Suprapubic skin (tissue), 4 donors: ENCODE measurements at places on chromosomes 5 and 9.
A peak's percentile ranks its signal among the peaks of the same experiment; 100 is the strongest.

DNA sequence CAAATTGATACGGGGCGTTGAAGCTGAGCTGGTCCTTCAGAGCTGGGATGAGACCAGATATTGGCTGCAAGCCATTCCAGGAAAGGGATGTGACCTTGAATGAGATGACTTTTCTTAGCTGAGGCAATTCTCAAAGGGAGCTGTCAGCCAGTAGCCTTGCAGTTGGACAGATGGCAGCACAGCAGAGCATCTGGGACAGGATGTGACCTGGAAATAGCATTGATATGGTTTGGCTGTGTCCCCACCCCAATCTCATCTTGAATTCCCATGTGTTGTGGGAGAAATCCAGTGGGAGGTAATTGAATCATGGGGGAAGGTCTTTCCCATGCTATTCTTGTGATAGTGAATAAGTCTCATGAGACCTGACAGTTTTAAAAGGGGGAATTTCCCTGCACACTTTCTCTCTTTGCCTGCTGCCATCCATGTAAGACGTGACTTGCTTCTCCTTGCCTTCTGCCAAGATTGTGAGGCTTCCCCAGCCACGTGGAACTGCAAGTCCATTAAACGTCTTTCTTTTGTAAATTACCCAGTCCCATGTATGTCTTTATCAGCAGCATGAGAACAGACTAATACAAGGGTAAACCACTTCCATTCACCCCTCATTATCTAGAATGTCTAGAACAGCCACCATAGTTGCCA, 19.8 kb upstream of the MTX3 start:
- no peak for DNase-seq

DNA sequence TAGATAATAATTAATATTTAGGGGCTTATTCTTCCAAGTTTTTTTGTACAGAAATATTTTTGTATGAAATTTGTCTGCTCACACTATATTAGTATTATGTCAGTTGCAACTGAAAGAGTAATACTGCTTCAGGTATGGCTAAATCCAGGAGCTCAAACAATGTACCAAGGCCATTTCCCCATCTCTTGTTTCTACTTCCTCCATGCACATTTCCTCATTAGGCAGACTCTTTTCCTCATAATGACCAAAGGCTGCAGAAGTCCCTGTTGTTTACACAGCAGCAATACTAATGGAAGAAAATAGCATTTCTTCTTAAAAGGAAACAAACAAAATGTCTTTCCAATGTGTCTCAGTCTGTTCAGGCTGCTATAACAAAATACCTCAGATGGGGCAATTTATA, 9.2 kb upstream of the OTULINL start:
- no peak for DNase-seq

- DNase-seq = no peak
Measured at GRCh38 chr9:112864982-112865381, 25.7 kb downstream of the SLC46A2 start.

DNA sequence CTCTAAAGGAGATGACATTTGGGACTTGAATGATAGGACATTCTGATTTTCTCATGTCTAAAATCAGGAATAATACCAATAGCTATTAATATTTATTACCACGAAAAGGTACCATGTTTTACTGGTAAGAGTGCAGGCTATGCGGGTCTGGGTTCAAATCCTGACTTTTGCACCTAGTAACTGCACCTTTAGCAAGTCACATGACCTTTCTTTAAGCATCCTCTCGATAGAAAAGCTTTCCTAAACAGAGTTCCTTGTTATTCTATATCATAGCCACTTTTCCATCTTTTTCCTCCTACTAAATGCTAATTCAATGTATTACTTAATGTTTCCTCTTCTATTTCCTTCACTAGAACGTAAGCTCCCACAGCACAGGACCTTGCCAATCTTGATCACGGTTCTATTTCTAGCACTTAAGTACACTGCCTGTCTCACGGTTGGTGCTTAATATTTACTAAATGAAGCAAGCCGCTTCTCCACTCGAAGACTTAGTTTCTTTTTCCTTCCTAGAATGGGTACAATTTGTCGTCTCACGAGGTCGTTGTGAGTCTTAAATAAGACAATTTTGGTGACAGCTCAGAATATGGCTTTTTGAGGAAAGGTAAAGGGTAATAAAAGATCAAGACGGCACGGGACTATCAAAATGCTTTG, 816 bp downstream of the RBM18 start:
- DNase-seq = no peak

- no peak for DNase-seq
Measured at GRCh38 chr9:120432600-120432999, 147.4 kb downstream of the CDK5RAP2 start.

- no peak for DNase-seq
Measured at GRCh38 chr5:179192185-179192890, 132.2 kb downstream of the ZNF354C start.

DNA sequence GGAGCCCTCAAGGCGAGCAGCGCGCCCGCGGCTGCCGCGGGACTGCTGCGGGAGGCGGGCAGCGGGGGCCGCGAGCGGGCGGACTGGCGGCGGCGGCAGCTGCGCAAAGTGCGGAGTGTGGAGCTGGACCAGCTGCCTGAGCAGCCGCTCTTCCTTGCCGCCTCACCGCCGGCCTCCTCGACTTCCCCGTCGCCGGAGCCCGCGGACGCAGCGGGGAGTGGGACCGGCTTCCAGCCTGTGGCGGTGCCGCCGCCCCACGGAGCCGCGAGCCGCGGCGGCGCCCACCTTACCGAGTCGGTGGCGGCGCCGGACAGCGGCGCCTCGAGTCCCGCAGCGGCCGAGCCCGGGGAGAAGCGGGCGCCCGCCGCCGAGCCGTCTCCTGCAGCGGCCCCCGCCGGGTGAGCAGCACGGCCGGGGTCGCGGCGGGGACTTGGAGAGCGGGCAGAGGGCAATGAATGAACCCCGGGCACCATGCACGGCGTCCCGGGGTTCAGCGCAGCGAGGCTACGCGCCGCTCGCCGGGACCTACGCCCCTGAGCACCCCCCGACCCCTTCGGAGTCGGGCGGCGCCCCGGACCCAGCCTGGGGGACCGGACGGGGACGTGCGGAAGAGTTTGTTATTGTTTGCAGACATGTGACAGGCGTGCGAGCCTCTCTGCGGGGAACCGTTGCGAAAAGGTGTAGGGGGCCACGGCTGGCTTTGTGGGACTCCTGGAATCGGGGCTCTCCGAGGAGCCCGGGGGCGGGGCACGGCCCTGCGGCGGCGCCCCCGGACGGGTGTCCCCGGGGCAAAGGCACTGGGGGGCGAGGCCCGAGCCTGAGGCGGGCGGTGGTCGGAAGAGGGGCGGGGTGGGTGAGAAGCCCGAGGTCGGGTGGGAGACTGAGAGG, 553 bp downstream of the MAP3K1 start:
- DNase-seq = no peak

DNA sequence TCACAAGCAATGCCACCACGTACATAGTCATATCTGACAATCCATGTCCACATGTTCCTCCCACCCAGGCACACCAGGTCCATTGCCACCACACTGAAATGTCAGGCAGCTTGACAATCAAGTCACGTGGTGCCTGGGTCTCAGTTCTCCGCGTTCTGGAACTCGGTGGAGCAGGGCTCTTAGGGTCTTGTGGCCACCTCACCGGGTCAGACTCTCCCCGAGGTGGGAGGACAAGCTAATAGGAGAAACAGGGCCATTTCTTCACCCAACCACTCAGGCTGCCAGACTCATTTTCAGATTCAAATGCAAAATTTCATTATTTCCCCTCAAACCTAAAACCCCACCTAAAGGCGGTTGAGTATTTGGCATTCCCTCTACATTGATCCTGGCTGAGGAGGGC, 200.5 kb upstream of the GAS1 start:
- DNase-seq = no peak

- DNase-seq = no peak
Measured at GRCh38 chr5:150481972-150482406, 25.9 kb upstream of the NDST1 start.

GRCh38 chr9:131887680-131888079, 147.8 kb upstream of the RAPGEF1 start:
- peak; percentile 20 for DNase-seq

- DNase-seq = peak; percentile 48
Measured at GRCh38 chr9:127053960-127054359, 68.5 kb downstream of the ANGPTL2 start.

DNA sequence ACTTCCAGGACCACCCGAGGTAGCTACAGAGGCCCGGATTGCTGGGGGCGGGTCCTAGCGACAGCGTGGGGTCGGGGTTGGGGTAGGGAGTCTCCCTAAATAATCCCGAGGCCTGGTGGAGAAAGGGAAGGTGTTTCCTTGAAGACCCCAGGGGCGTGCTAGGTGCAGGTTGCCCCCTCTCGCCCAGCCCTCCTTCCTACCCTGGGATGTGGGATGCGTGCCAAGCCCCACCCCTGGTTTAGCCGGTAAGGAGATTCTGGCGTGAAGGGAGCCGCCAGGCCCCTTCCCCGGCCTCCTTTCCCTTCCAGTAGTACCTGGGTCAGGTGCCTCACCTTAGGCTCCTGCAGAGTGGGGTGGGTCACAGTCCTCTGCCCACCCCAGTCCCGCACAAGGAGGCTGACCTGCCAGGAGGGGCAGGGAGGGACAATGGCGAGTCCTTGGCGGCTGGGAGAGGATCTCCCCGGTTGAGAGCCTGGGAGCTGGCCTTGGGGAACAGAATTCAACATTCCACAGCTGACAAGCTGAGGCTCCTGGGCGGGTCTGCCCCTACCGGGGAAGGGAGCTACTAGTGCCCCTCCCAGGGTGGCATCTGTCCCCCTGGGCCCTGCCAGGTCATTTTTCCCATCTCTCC, 674 bp downstream of the TSPAN17 start:
- peak; percentile 86 for DNase-seq

DNA sequence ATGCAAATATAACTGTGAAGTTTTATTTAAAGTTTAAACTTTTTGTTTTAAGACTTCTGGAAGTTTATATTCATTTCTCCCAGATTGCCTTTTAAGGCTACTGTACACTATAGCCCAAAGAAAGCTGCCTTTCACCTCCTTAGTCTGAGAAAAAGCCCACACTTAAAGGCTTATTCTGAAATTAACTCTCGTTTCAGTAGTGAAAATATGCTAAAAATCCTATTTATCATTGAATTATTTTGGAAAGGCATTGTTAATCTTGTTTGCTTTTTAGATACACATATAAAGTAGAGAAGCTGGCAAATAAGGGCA, 3.3 kb upstream of the PURA start:
- DNase-seq = no peak

DNA sequence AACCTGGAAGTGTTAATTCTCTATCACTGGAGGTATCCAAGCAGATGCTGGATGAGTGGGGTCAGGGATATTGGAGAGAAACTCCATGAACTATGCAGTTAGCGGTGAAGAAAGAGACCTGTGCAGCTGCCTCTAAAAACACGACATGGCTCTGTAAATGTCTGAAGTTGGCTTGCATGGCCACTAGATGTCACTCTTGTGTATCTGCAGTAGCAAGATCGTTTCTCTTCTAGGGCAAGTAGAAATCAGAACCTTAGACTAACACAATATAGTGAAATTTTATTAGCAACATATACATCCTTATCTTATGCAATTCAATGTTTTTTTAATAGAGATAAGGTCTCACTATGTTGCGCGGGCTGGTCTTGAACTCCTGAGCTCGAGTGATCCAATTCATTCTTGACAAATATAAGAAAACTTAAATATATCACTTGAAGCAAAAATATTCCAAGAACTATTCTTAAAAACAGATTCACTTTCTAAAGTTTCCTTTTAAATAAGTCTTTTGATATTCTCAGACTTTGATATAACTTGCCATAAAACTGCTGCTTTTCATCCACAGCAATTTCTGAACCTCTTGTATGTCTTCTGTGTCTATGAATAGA, 2.9 kb downstream of the OR2S2 start:
- no peak for DNase-seq

GRCh38 chr5:129830288-129830687, 74.0 kb upstream of the CHSY3 start:
- no peak for DNase-seq

DNA sequence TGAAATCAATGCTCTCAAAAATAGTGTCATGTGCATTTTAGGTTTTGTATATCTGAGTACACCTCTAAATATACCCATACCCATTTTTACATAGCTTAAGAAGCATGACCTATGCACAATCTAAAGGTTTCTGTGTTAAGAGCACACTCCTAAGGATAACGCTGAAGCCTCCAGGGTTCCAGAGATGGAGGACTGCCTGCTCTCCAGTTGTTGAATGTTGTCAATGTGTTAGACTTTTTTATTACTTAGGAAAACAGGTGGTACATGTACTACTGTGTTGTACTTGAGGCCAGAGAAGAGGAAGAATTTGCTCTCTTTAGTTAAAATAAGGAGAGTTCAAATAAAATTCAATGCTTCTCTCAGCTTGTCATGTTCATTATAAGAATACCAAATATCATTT, 141.2 kb downstream of the EMB start:
- DNase-seq = no peak

GRCh38 chr5:81044868-81045267, 84.7 kb downstream of the RASGRF2 start:
- DNase-seq = no peak

DNA sequence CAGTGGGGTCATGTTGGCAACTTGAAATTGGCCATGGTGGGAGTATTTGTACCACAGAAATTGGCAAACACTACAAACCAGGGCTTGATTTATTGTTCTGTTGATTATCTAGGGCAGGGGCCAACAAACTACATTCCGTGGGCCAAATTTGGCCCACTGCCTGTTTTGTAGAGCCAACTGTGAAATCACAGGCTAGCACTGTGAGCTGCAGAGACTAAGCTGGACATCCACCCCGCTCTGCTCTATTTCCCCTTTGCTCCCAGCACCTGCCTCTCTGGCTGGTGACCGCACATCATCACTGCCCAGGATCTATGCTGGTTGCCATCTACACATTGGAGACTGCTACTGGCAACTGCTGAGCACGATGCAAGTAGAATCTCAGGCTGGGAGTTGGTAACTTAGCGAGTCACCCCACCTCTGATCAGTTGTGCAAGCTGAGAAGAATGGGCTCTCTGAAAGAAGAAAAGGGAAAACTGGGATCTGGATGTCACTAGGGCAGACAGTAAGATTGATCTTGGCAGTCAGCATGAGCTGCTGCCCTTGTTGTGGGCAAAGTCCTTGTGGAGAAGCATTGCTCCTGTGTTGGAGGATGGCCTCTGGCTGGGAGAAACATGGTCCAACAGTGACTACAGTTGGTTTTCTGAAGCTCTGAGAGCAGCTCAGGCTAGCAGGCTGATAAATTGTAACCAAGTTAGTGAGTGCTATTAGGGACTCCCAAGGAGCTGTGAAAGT, 144.7 kb upstream of the RAD23B start:
- DNase-seq = no peak

- no peak for DNase-seq
Measured at GRCh38 chr5:172600571-172600970, 40.5 kb upstream of the NEURL1B start.

- no peak for DNase-seq
Measured at GRCh38 chr5:35161652-35162273, 68.5 kb downstream of the PRLR start.

DNA sequence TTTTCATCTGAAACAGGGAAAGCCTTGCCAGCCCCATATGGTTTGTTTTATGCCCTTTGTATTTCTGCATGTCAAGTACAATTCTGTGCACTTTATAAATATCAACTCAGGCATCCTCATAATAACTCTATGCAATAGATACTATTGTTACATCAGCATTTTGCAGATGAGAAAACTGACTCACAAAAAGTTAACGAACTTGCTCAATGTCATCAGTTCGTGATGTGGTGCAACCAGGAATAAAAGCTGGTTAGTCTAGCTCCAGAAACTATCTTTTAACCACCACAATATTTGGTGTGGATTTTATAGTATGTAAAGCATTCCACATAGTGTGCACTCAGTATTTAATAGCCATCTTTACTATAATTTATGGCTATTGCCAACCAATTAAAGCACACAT, 134.9 kb downstream of the MRPS30 start:
- no peak for DNase-seq

GRCh38 chr5:77394064-77394715, 97.9 kb downstream of the WDR41 start:
- DNase-seq = no peak

GRCh38 chr5:149550268-149550583, 1.0 kb downstream of the CSNK1A1 start:
- DNase-seq = no peak
